Coronary artery (tissue), 2 donors: ENCODE measurements at places on chromosomes 11 and 22.
A peak's percentile ranks its signal among the peaks of the same experiment; 100 is the strongest.

DNA sequence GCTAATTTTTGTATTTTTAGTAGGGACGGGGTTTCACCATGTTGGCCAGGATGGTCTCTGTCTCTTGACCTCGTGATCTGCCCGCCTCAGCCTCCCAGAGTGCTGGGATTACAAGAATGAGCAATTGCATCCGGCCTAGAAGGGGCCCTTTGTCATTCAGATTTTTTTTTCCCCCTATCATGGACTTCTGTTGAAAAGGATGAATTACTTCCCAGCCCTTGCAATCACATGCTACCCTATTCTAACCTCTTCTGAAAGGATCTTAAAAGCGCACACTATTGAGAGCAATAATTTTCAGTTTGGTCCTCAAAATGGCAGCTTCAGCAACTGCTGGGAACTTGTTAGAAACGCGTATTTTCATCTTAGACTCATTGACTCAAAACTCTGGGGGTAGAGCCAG lies 575.6 kb upstream of the KIRREL3 start:
- DNase-seq = no peak

GRCh38 chr22:48313175-48313830 lies 1514.4 kb downstream of the BRD1 start:
- peak; percentile 22 for DNase-seq

- DNase-seq = no peak
Observed at GRCh38 chr11:35085531-35086165, 53.3 kb upstream of the CD44 start.

DNA sequence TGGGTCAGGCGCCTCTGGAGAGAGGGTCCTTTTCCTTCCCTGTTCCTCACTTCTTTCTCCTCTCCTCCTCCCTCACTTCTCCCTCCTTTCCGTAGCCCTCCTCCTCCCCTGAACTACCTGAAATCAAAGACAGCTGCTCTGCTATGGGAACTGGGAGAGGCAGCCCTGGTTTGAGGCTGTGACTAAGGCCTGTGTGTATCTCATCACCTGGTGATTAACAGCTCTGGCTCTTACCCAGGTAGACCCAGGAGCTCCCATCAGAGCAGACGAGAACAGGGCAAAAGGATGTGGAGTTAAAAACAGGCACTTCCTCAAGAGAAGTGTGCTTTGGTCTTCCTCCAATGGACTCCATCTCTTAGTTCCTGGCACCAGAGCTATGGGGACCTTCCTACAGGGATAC lies 5.8 kb downstream of the ISX start:
- DNase-seq = no peak

GRCh38 chr22:32904044-32904443 lies 102.5 kb downstream of the TIMP3 start:
- DNase-seq = no peak

GRCh38 chr11:31995525-31996094 lies 95.3 kb upstream of the RCN1 start:
- DNase-seq = no peak

GRCh38 chr11:72850832-72851231 lies 36.6 kb downstream of the ATG16L2 start:
- no peak for DNase-seq

DNA sequence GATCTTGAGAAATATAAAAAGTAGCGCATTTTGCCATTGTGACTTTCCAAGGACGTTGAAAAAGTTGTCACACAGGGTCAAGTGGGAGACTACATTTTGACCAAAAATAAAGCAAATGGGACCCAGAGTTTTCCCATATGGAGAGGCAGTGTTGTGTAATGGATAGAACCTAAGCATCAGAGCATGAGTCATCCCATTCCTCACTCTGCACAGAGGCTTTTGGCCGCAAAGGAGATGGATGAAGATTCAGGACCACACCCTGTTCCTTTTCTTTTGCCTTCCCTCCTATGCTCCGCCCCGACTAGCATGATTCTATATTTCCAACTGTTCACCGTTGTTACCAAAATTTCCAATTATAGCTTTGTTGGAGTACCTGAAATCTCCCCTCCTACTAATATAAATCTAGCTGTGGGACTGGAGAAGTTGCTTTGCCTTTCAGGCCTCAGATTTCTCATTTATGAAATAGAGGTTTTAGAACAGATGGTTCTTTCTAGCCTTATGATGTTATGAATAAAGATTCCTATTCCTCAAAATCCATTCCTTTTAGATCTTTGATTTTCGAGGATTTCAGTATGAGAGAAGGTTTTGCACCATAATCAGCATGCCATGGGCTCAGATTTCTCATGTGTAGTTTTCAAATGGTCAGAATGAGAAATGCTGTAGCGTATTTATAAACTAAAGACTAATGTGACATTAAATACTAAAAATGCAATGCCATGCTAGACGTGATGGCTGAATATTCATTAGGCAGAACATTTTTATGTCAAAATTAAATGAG lies 921.9 kb upstream of the TENM4 start:
- DNase-seq = no peak

DNA sequence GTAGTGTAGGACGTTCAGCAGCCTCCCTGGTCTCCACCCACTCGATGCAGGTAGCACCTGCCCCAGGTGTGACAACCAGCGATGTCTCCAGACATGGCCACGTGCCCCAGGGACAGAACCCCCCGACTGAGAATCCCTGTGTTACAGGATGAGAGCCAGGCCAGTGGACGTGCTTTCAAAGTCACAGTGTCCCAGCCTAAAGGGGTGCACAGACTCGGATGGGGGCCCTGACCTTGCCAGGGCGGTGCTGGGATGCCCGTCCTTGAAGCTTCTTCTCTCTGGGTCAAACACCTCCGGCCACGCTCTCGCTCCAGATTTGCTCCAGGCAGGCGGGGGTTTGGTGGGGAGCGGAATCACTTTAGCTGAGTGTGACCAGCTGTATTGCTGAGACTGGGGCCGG lies 23.3 kb upstream of the GAL start:
- no peak for DNase-seq

DNA sequence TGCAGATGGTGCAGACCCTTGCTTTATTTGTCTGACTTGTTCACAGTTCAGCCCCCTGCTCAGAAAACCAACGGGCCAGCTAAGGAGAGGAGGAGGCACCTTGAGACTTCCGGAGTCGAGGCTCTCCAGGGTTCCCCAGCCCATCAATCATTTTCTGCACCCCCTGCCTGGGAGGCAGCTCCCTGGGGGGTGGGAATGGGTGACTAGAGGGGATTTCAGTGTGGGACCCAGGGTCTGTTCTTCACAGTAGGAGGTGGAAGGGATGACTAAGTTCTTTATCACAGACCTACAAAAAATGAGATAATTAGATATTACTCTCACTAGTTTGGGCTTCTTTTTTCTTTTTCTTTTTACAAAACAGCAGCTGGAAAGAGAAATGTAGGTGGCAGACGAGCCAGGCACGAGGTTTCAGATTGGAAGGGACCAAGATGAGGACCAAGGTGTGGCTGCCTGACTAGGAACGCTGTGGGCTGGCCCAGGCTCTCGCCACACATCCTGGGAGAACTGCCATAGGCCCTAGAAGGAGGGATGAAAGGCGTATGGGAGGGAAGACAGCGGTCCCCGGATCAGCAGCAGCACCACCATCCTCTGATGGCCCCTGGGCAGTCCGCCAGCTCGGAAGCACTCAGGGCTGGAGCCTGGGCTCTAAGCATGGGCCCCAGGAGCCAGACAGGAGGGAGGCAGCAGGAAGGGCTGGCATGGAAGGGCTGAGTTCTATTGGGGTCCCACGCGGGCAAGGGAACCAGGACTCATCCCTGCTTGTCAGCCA lies 14.2 kb downstream of the TXN2 start:
- no peak for DNase-seq

DNA sequence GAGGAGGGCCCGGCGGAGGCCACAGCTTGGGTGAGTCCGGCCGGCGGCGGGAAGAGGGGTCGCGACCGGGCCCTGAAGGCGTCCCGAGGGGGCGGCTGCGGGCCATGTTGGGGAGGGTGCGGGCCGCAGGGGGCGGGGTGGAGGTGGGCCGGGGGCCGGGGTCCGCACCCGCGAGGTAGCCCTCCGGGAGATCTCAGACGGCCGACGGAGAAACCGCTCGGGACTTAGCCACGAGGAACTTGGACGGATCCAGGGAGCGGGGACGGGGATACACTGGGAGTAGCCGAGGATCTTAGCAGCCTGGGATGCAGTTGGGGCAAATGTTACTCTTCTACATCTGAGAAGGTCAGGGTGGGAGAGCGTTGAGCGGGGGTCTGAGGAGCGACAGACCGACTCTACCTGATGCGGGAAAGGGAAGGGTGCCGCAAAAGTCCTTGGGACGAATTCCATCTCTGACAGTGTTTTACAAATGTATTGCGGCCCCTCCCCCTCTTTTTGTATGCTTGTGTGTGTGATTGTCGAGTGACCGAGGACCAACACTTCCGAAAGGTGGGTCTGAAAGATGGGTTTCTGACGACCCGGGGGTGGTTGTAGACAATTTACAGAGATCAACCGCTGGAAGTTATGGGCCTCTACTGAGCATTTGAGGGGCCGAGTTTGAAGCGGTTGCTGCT lies 658 bp downstream of the STIP1 start:
- no peak for DNase-seq

DNA sequence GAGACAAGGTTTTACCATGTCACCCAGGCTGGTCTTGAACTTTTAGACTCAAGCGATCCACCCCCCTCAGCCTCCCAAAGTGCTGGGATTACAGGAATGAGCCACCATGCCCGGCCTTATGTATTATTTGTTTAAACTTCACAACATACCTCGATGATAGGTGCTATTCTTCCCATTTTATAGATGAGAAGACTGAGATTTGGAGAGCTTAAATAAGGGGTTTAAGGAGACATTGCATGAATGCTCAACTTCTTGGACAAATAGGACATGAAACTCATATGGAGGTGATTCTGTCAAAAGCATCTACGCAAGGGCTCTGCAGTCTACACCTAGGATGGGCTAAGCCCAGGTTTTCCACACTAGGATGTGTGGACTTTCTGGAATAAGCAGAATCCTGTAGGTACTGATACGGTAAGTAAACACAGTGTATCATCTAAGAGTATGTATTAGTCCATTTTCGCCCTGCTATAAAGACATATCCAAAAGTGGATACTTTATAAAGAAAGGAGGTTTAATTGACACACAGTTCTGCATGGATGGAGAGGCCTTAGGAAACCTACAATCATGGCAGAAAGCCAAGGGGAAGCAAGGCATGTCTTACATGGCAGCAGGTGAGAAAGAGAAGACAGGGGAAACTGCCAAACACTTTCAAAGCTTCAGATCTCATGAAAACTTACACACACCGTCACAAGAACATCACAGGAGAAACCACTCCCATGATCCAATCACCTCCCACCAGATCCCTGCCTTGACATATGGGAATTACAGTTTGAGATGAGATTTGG lies 62.8 kb upstream of the CAPRIN1 start:
- DNase-seq = no peak

- DNase-seq = no peak
Observed at GRCh38 chr11:26930518-26931247, 63.2 kb upstream of the FIBIN start.

DNA sequence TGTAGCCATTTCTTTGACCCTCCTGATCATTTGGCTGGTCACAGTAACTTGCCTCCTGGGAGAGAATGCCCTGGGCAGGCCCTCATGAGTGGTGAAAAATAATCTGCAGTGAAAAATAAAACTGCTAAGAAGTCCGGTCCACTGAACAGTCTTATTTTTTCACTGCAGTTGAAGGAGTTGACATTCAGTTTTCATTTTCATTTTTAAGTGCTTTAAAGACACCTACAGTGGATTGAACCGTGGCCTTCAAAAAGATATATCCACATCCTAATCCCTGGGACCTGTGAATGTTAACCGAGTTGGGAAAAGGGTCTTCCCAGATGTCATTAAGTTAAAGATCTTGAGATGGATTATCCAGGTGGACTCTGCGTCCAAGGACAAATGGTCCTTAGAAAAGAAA lies 153.6 kb upstream of the GRK3 start:
- DNase-seq = no peak

- no peak for DNase-seq
Observed at GRCh38 chr11:131474947-131475346, 104.5 kb downstream of the NTM start.

DNA sequence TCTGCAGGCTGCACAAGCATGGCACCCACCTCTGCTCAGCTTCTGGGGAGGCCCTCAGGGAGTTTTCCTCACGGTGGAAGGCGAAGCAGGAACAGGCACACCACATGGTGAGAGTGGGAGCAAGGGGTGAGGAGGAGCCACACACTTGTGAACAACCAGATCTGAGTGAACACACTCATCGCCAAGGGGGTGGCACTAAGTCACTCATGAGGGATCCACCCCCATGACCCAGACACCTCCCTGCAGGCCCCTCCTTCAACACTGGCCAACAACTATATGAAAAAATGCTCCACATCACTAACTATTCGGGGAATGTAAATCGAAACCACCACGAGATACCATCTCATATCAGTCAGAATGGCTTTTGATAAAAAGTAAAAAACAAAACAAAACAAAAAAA lies 722 bp upstream of the KRTAP5-2 start:
- no peak for DNase-seq

DNA sequence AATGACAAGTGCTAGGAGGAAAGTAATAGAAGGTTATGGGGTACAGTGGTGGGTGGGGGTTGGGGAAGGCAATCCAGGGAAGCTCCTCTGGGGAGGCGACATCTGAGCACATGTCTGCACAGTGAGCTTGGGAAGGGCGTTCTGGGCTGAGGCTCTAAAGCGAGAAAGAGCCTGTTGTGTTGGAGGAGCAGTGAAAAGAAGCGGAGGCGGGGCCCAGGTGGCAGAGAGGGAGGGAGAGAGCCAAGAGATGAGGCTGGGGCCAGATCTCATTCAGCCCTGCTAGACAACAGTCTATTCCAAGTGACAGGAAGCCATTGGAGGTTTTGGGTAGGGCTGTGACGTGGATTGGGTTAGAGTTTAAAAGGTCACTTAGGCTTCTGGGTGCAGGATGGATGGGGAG lies 55.3 kb upstream of the PARVG start:
- no peak for DNase-seq

DNA sequence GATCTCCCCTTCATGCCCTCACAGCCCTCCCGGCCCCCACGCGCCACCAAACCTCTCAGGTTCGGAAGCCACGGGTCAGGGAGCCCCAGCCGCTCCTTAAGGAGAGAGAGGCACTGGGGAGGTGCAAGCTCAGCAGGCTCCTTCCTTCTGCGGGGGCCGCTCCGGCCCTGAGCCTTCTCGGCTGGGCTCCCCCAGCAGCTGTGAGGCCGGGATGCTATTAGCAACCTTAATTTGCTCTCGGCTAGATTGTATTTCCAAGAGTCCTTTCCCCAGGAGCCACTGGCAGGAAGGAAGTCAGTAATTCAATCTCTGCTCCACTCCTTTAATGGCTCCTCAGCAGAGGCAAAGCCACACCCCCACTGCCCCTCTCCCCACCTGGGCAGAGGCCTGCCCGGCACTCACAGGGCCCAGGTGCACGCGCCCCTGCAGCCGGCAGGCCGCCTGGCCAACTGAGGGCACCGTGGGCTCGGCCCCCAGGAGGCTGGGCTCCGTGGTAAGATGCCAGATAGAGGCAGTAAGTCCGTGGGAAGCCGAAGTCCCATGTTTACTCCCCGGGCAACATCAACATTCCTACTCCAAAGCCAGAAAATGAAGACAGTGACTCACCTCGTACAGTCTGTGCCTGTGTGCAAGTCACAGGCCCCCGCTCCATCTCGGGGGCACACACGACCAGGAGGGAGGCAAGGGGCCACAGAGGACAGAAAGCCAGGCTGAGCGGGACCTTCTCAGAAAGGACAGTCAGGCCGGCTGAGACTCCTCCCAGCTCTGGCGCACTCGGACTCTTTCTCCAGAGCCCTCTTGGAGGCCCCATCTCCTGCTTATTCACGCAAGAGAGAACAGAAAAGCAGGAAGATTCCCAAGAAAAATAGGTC lies 5.2 kb downstream of the IGSF9B start:
- DNase-seq = peak; percentile 90

- no peak for DNase-seq
Observed at GRCh38 chr11:70737816-70738630, 339.7 kb downstream of the CTTN start.

- DNase-seq = no peak
Observed at GRCh38 chr22:32539631-32540421, 65.2 kb downstream of the FBXO7 start.
